ENCODE measurements at places on chromosomes 13 and 19.

DNA sequence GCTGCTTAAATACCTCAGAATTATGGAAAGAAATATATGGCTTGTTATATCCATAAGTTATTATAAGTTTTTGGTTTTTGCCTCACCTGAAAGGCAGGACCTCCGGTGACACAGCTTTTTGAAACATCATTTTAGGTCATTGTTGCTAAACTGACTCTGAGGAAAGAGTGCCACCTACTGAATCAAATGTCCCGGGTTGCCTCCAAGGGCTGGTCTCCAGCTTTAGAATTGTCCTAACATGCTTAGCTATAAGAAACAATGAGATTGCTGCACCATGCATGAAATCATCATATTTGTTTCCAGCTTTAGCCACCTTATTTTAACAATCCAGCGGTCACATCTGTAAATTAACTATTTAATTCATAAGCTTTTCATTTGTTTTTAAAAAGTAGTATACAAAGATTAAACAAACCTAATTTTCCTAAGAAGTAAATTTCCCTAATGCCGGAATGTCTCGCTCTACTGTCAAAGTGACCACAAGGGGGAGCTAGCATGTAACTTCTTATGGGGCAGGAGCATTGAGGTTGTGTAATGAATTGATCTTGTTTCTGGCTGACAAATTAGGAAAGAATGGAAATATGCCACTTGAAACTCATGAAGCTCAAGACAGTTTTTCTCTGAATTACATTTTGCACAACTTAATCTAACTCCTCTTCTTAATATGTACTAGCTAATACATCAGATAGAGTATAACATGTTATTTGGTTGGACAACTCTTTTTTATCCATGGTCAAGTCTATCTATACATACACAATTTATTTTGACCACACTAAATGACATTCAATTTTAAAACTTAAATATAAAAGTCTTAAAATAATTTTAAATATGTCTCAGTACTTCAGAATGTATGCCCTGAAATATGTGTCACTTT lies 6.7 kb upstream of the PCDH17 start:
- peak; percentile 62 for DNase-seq

GRCh38 chr13:84491952-84492351 lies 609.7 kb upstream of the SLITRK1 start:
- no peak for DNase-seq

DNA sequence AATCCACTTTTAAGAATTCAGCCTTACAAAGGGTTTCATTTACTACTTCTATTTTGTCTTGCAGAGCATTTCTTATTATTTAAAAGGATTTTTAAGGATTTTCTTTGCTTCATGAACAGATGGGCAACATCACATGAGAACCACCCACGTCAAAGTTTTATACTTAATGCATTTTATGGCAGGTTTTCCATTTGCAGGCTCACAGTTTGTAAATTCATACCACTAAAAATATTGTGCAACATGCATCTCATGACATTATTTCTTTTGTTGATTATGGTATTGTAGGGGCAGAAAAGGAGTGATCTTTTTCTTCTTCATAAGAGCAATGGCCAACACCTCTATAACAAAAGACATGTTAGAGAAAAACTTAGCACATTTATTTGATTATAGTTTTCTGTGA lies 554.0 kb upstream of the SPRY2 start:
- no peak for DNase-seq

- DNase-seq = no peak
Observed at GRCh38 chr13:50942630-50943311, 33.2 kb downstream of the RNASEH2B start.

GRCh38 chr19:30659638-30660037 lies 287.5 kb downstream of the ZNF536 start:
- DNase-seq = no peak

DNA sequence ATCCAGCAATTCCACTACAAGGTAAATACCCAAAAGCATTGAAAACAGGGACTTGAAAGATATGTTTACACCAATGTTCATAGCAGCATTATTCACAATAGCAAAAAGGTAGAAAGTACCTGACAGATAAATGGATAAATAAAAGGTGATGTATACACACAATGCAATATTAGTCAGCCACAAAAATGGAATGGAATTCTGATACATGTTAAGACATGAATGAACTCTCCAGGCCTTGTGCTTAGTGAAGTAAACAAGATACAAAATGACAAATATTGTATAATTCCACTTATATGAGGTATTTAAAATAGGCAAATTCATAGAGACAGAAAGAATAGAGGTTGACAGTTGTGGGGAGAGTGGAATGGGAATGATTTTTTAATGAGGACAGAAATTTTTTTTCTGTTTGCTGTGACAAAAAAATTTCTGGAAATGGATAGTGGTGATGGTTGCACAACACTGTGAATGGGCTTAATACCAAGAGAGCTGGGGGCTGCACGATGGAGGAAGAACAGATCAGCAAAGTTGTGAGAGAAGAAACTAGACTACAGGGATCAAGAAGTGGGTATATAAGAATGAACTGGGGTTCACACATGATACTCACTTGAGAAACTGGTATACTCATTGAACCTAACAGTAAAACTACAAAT lies 137.2 kb downstream of the MZT1 start:
- no peak for DNase-seq

DNA sequence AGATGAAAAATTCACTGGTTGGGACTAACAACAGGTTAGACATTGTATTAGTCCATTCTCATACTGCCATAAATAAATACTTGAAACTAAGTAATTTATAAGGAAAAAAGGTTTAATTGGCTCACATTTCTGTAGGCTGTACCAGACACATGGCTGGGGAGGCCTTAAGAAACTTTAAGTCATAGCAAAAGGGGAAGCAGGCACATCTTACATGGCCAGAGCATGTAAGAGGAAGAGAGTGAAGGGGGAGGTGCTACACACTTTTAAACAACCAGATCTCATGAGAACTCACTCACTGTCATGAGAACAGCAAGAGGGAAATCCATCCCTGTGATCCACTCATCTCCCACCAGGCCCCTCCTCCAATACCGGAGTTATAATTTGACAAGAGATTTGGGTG lies 125.9 kb downstream of the SUCLA2 start:
- DNase-seq = no peak

DNA sequence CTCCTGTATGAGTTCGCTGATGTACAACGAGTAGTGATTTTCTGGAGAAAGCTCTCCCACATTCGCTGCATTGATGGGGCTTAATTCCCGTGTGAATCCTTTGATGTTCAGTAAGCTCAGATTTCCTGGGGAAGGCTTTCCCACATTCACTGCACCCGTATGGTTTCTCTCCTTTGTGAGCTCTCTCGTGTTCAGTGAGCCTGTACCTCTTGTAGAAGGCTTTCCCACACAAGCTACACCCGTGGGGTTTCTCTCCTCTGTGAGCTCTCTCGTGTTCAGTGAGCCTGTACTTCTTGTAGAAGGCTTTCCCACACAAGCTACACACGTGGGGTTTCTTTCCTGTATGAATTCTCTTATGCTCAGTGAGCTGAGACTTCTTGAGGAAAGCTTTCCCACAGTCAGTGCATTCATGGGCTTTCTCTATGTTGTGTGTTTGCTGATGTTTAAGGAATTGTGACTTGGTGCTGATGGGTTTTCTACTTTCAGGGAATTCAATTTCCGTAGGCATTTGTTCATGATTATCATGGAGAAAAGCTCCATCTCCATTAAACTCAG lies 3.5 kb upstream of the ZNF577 start:
- peak; percentile 11 for DNase-seq

- no peak for DNase-seq
Observed at GRCh38 chr19:23872282-23872919, 42.3 kb upstream of the ZNF726 start.

DNA sequence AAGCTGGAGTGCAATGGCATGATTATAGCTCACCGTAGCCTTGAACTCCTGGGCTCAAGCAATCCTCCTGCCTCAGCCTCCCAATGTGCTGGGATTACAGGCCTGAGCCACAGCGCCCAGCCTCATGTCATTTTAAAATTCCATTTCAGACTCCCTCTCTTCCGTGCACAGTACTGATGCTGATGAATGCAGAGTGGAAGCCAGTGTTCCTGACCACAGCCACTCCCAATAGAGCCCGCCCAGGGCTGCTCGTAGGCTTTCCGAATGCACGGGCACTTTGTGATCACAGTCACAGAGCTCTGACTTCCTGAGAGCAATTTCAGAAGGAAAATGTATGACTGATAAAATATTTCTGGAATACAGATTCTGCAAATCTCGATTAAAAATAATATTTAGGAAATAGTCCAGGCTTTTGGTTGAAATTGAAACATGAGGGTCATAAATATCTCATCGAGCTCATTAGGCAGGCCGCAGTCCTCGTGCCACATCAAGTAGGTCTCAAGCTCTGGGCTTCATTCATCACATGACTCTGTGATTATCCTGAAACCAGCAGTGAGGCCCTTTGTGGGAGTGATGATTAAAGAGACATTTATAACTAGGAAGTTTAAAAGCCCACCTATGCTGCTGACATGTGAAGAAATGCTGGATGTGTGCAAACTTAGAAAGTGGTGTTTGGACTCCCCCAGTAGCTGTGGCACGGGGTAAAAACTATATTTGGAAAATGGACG lies 38.9 kb upstream of the AMER2 start:
- no peak for DNase-seq

DNA sequence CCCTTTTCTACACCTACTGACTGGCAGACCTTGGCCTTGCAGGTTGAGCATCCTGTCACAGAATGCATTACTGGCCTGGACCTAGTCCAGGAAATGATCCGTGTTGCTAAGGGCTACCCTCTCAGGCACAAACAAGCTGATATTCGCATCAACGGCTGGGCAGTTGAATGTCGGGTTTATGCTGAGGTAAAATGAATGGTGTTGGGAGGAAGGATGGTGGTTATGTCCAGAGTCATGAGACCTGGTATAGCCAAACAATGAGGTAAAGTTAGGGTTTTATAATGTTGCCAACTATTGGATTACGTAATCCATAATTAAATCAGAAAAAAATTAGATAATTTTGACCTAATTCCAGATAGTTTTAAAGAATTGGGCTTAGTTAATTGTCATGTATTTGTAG lies 212.5 kb downstream of the PCCA start:
- peak; percentile 4 for DNase-seq

GRCh38 chr13:39284801-39285388 lies 246.6 kb downstream of the NHLRC3 start:
- no peak for DNase-seq

DNA sequence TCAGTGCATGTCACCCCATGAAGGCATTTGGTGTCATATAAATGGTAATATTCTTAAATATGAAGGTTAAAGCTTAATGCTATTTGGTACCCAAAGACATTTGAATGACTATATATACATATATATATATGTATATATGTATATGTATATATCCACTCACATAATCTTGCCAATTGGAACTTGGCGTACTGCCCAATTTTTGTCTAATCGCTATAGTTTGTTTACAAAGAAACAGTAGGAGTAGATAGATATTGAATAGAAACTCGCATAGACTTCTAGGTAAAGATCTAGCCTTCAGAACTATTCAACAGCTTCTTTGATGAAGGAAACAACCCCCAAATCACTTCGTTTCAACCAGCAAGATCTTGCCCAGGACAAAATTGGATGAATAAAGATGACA lies 24.1 kb downstream of the KLF5 start:
- DNase-seq = no peak

- no peak for DNase-seq
Observed at GRCh38 chr13:109764045-109764444, 22.3 kb downstream of the IRS2 start.

GRCh38 chr19:37572203-37572602 lies 22.4 kb downstream of the ZNF571 start:
- DNase-seq = peak; percentile 68

GRCh38 chr19:15124572-15125231 lies 17.5 kb downstream of the SYDE1 start:
- no peak for DNase-seq

GRCh38 chr13:32354040-32354439 lies 38.7 kb downstream of the BRCA2 start:
- DNase-seq = no peak

- peak; percentile 73 for DNase-seq
Observed at GRCh38 chr19:15320116-15320515, 12.2 kb downstream of the BRD4 start.

DNA sequence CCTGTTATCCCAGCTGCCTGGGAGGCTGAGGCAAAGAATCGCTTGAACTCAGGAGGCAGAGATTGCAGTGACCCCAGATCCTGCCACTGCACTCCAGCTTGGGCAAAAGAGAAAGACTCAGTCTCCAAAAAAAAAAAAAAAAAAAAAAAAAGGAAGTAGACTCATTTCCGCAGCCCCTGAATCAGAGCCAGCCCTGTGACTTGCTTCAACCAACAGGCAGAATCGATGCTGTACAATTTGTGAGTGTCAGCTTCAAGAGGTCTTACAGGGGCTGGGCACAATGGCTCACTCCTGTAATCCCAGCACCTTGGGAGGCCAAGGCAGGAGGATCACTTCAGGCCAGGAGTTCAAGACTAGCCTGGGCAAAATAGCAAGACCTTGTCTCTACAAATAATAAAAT lies 12.8 kb downstream of the ANKRD27 start:
- DNase-seq = peak; percentile 75

- peak; percentile 68 for DNase-seq
Observed at GRCh38 chr13:101875717-101876393, 423.4 kb downstream of the ITGBL1 start.

- DNase-seq = no peak
Observed at GRCh38 chr19:7900931-7901330, 2.7 kb upstream of the MAP2K7 start.

GRCh38 chr19:47313754-47314295 lies 4.2 kb downstream of the C5AR1 start:
- DNase-seq = no peak

- peak; percentile 60 for DNase-seq
Observed at GRCh38 chr13:21670883-21671619, at the start of gene FGF9. TSS of gene FGF9 (plus strand) at chr13:21671073. CDS start at chr13:21671913, 840 bp downstream.

DNA sequence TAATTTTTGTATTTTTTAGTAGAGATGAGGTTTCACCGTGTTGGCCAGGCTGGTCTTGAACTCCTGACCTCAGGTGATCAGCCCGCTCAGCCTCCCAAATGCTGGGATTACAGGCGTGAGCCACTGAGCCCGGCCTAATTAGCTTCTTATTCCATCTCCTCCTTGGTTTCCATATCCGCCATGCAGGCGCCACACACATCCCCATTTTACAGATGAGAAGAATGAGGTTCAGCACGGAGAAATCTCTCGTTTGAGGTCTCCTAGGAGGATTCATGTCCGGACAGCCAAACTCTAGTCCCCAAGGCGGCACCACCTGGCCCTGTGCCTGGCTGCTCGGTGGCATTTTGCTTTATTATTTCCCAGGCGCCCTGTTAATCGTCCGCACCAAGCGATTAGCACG lies 46.2 kb upstream of the PTPRS start:
- DNase-seq = no peak

- DNase-seq = no peak
Observed at GRCh38 chr13:113654175-113654560, 3.8 kb downstream of the ATP4B start.

- DNase-seq = no peak
Observed at GRCh38 chr13:76043874-76044273, 407.7 kb downstream of the LMO7 start.

- DNase-seq = no peak
Observed at GRCh38 chr19:13150931-13151604, 857 bp downstream of the IER2 start.

- no peak for DNase-seq
Observed at GRCh38 chr13:102466610-102467190, 64.9 kb upstream of the FGF14 start.

Data from fibroblast of mammary gland (primary cell).